ENCODE measurements at places on chromosomes 2 and 18.

DNA sequence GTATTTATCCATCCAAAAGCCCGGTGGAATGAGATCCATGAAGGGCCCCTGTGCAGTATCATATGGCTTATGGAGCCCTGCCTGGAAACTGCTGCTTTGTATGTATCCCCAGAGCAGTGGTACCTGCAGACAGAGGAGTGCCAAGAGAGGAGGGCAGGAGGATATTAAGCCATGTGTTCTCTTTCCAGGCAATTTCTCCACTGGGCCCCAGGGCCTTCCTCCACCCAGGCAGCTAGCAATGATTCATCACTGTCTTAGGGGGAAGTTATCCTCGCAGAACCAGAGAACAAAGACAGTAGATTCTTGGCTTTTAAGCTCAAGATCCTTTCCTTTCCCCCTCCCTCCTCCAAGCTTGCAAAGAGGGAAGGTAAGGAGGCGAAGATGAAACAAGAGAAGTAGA, 98.1 kb downstream of the LRRC30 start:
- DNase-seq, result no peak

- no peak for DNase-seq
Measured at GRCh38 chr2:119160361-119160990, 1.9 kb upstream of the C1QL2 start.

DNA sequence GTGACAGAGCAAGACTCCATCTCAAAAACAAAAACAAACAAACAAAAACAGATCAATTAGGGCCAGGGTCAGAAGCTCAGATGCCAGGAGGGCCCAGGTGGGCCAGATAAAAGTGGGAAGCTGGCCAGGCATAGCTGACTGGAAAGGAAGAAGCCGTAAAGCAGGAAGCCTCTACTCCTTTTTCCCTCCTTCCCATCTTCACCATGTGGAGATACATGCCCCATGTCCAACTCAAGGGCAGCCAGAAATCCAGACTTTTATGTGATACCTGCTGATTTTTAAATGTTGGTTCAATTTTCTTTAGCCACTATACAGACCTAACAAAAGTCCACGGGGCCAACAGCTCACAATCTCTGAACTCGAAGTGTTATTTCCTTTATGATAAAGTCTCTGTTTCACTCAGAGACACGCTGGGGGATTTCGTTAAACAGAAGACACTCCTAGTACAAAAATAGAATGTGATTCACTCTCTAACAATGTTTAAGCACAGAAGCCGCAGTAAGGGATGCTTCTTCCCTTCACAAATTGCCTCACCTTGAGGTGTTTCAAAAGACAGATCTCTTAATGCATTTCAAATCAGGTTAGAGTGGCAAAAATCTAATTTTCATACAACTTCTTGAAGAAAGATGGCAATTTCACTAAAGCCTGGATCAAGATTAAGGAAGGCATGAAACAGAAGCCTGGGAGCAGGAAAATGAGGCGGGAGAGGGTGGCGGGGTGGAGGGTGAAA, 14.0 kb downstream of the TMEM247 start:
- DNase-seq, result no peak

DNA sequence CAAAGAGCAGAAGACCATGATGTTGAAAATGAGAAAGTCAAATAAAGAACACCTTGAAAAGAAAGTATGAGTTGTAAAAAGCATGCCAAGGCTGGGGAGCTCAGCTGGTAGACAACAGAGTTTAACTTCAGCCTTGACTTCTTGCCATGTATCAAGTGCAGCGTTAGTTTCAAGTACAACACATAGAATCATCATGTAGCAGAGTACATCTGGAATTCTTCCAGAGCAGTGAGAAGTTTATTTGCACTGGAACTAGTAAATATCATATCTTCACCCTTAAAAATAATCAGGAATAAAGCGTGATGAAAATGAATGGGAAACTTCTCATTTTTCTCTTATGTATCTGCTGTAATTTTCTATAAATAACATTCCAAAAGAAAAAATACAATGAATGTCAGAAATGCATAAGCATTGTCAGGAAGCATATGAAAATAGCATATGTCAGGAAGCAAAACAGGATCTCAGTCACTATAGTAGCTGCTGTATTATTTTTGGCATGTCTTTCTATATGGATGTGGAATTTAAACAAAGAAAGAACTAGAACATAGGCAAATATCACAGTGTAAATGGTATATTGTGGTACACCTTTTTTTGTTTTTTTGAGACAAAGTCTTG, 10.1 kb upstream of the SULT1C4 start:
- DNase-seq, result no peak

GRCh38 chr2:24981411-24982136, 9.8 kb upstream of the DNAJC27 start:
- DNase-seq, result no peak

DNA sequence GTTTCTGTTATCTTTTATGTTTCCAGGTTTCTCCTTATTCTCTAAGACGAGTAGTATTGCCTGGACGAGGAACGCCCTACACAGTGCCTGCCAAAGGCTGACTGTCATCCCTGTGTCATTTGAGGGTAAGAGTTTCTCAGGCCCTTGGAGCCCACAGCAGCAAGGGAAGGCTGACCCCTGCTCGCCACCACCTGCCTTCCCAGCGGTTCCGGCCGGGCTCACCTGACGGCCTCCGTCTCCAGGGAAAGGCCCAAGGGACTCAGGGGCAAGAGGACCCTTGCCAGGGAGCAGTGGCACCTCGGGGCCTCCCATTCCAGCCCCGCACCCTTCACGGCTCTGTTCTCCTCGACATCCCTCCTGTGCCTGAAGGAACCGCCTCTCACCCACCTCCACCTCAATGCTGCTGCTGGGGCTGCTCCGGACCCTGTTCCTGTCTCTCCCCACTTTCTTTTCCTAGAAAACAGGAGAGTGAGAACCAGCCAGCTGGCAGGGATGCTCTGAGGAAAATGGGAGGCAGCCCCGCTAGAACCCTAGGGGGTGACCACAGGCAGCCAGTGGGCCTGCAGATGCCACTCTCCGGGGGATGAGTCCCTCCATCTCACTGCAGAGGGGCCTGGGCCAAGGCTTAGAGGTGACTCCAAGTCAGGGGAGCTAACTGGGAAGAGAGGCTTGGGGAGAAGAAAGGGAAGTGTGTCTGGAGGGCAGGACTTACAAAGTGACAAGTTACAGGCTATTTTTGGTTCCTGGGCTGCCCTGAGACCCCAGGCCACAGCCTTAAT, 1.9 kb downstream of the LIMS2 start:
- no peak for DNase-seq

DNA sequence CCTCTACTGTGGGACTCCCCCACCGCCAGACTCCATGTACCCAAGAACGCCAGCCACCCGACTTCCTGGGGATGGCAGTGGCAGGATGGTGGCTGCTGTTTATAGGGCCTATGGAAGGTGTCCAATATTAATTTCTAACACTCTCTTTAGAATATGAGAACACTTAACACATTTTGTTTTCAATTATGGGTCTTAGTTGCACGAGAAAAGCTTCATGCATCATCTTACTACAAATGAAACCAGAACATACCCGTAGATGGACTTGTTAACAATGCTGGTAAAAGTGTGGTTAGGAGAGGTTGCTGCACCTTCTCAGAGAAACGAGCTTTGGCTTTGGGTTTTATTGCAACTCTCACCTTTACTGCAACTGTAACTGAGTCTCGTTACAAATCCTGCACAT, 335.6 kb upstream of the ID2 start:
- no peak for DNase-seq

DNA sequence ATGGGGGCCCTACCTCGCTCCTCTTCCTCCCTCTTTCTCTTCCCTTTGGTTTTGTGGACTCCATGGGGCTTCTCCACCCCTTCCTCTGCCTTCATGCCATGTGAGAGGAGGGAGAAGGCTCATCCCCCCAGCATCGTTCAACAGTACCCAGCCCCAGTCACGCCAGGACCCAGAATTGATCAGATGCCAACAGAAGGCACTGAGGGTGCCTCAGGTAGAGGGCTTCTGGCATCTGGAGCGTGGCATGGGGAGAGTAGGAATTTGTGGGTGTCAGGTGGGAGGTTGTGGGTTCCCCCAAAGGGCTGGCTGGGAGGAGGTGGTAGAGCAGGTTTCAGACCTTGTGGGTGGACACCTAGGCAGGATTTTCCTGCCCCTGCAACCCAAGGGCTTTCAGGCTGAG, 122.0 kb downstream of the TWIST2 start:
- DNase-seq, result no peak

DNA sequence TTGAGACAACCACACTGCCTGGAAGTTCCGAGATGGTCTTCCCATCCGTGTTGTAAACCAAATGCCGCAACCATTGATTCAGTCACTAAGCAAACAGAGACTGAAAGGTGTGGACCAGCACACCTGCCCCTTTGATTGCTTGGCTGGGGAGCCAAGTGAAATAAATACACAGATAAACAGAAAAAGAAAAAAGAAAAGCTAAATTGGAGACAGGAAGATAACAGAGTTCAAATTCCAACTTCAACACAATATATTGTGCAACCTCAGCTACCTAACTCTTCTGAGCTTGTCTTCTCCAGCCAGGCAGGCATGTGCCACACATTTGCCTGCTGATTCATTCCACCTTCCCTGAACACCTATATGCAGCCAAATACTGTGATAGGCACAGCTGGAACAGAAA, 110.9 kb downstream of the PID1 start:
- no peak for DNase-seq

DNA sequence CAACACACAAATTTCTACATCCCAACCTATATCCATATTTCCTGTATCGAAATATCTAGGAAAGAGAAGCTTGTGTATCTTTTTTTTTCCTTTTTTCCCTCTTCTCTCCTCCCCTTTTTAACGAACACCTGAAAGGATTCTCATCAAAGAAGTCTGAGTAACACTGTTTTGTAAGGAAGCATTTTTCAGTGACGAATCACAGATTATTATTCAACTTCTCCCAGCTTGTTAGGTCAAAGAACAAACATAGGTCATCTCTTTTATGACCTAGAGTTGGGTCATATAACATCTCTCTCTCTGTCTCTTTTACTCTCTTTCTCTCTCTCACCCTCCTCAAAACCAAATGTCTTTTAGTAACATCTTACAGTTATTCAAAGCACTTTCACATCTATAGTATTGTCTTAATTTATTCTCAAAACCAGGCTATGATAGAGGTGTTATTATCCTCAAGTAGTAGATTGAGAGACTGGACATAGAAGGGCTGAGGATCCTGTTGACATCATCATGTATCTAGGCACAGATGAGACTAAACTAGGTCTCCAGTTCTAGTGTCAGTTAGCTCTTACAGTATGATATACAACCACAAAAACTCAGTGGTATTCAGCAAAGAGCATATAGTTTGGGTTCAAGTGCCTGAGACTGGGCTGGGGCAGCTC, 80.1 kb upstream of the SPOPL start:
- DNase-seq, result no peak
